ENCODE measurements at places on chromosomes 3 and 15. TPM values are rescaled to one million over a fixed set of nuclear protein-coding genes. Genes with fewer than 3 reads are reported as not detected.

The TMCO5A gene
- not detected for total RNA-seq

The CCR2 gene
- total RNA-seq: 6.2 TPM

GRCh38 chr3:44995142-44995770 is 19.2 kb downstream of the EXOSC7 start:
- DNase-seq: no peak

- no peak for DNase-seq
Measured at GRCh38 chr3:53328746-53329145, 18.6 kb downstream of the DCP1A start.

DNA sequence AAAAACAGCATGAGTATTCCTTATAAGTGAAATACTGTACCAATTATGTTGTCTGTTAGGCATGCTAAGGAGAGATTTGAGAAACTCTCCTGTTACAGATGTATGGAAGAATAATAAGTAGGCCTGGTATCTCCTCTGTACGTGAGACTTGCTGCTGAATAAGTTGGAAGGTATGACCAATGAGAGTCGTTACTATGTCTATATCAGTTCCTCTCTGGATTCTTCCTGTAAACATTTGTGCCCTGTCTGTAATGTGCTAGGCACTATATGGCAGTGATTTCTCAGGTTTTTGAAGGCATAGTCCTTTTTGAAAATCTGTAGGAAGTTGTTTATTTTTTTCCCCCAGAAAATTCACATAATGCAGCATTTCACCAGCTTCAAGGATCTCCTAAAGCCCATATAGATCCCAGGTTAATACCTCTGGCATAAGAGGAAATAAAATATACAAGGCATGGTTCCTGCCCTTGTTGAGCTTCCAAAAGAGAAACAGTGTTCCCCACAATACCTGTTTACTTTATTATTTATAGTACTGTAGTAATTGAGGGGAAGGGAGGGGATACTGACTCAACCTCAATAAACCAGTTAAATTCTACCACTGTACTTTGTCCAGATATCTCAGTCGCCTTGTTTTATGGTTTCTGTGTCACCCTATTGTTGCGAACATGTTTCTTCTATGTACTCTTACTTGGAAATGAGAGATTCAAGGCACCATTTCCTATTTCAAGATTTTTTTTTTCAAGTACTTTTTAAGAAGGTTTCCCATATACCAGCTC is 28.6 kb downstream of the MAP2K5 start:
- DNase-seq: no peak

- DNase-seq: no peak
Measured at GRCh38 chr3:149010504-149010951, 19.2 kb downstream of the GYG1 start.

GRCh38 chr3:111750278-111750884 is 108.7 kb upstream of the PHLDB2 start:
- DNase-seq: no peak

DNA sequence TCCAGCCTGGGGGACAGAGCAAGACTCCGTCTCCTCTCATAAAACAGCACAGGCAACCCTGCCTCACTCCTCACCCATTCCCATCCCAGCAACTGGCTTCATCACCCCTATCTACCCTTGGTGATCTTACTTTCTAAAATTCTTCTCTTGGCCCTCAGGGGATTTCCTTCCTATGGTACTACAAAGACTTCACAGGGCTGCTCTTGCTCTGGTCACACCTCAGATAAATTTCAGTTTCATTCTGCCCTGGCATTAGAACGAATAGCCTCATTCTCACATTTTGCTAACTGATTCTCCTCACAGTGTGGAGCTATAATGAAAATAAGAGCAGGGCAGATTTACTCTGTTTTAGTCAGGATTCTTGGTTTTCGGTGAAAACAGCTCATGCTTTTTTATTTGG is 22.1 kb upstream of the CRBN start:
- DNase-seq: no peak

GRCh38 chr3:180401226-180401625 is 200.7 kb upstream of the TTC14 start:
- DNase-seq: no peak

DNA sequence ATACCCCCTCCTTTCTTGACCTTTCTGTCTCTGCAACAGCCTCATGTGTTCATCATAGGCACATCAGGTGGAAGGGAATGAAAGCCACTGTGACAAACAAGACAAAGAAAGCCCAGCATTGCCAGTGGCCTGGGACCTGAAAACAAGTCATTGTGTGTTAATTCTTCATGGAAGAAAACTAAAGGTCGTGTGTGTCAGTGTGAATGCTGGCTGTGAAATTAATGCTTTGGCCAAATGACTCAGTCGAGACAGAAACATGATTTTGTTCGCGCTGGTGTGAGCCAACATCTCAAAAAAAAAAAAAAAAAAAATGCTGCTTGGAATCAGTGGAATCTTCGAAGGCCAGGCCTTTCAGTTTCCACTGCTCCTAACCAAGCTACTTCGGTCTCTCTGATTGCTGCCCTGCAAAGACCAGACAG is 386.5 kb upstream of the PROK2 start:
- no peak for DNase-seq

DNA sequence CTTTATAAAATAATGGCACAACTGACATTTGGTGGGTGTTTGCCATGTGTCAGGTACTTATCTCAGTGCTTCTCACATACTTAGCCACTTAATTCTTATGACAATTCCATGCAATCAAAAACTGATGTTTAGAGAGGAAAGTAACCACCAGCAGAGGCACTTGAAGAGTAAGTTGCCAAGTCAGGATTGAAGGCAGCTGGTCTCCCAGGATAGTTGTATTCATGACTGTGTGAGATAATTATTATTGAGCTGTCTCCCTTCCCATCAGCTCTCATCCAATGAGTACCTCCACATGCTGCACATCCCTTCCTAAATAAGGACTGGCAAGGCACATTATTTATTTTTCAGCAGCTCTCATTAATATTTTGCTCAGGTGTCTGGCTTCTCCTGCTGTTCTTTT is 4.8 kb downstream of the VEPH1 start:
- DNase-seq: no peak

GRCh38 chr3:70702132-70702531 is 389.7 kb upstream of the MDFIC2 start:
- no peak for DNase-seq

DNA sequence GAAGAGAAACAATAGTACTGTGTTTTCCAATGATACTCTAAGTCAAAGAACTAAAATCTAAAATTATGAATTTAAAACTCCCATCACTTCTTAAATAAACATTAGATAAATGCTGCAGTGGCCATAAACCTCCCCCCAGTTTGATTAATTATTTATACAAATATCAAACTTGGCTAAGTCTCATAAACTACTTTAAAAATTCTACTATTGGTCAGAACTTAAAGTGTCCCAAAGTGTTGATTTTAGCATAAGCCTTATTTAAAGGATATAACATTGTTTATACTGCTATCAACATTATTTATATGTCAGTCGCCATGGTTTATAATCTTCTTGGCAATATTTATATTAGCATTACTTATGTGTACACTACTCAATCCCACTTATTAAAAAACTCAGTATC is 132.4 kb downstream of the SCAPER start:
- no peak for DNase-seq

DNA sequence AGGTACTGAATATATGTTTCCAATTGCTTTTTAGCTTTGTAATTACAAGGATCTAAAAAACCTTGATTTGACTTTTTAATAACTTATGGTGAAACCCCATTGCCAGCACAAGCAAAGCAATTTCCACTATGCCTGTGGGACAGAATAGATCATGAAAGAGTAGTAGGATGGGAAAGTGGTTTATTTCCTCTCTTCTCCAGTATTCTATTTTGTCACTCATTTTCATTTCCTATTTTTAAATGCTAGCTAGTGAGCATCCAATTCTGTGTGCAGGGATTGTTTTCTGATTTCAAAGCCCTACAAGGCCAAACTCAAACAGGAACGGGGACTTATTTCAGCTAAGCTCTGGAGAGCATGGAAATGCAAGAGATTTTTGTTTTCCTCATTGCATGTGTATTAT is 132.0 kb upstream of the TGFBR2 start:
- DNase-seq: no peak

GRCh38 chr3:43539321-43539720 is 82.5 kb downstream of the ANO10 start:
- no peak for DNase-seq

- no peak for DNase-seq
Measured at GRCh38 chr3:172253200-172253599, 195.1 kb downstream of the GHSR start.

- no peak for DNase-seq
Measured at GRCh38 chr15:90038632-90039095, 37.5 kb downstream of the ZNF710 start.

GRCh38 chr15:92502336-92502735 is 108.7 kb downstream of the ST8SIA2 start:
- DNase-seq: no peak

GRCh38 chr3:37611771-37612170 is 249.9 kb upstream of the CTDSPL start:
- DNase-seq: no peak

DNA sequence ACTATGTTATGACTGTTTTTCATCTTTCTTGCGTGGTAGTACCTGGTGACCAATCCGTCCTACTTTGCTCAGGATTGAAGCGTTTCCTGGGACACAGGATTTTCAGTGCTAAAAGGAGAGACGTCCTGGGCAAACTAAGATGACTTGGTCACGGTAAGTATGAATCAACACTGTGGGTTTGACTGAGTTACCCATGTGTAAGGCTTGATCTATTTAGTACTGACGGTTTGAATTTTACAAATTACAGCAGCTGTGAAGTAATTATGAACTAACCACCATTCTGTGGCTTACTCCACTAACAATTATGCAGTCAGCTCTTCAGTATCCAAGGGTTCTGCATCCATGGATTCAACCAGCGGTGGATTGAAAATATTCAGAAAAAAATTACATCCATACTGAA is 172.9 kb upstream of the FEZF2 start:
- DNase-seq: no peak

DNA sequence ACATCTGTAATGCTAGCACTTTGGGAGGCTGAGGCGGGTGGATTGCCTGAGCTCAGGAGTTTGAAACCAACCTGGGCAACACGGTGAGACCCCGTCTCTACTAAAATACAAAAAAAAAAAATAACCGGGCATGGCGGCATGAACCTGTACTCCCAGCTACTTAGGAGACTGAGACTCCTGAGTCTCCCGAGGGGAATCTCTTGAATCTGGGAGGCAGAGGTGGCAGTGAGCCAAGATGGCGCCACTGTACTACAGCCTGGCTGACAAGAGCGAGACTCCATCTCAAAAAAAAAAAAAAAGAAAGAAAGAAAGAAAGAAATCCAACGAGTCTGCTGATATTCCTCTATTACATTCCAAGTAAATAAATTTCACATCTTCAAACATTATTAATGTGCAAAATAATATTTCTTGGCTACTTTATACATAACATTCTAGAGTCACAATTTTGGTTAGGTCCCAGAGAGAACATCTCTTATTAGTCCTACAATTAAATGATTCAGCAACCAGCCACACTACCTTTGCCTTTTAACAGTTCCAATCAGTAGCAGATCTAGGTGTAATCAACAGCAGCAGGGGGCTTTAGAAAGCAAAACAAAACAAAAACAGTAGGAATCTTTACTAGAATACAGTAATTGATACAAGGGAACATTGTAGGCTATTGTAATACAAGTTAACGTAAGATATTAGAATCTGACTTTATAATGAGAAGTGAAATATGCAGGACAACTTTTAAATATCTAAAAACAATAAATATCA is 195.8 kb downstream of the TBC1D5 start:
- no peak for DNase-seq

- DNase-seq: no peak
Measured at GRCh38 chr3:134797057-134797740, 2.1 kb downstream of the EPHB1 start.

GRCh38 chr15:76196269-76197231 is 114.7 kb downstream of the ETFA start:
- DNase-seq: peak; percentile 86

- no peak for DNase-seq
Measured at GRCh38 chr3:55816794-55817576, 329.9 kb upstream of the WNT5A start.

GRCh38 chr15:51288143-51289065 is 50.0 kb downstream of the CYP19A1 start:
- DNase-seq: no peak

- no peak for DNase-seq
Measured at GRCh38 chr15:56683908-56684307, 49.4 kb downstream of the ZNF280D start.

Data from aorta (tissue), 5 donors.